Cortex of kidney (tissue), 1 donor: ENCODE measurements at places on chromosomes 6 and 20.

- DNase-seq = no peak
Measured at GRCh38 chr6:111573131-111573883, 32.4 kb downstream of the TRAF3IP2 start.

GRCh38 chr20:54044156-54044555 lies 26.2 kb downstream of the BCAS1 start:
- DNase-seq = no peak

DNA sequence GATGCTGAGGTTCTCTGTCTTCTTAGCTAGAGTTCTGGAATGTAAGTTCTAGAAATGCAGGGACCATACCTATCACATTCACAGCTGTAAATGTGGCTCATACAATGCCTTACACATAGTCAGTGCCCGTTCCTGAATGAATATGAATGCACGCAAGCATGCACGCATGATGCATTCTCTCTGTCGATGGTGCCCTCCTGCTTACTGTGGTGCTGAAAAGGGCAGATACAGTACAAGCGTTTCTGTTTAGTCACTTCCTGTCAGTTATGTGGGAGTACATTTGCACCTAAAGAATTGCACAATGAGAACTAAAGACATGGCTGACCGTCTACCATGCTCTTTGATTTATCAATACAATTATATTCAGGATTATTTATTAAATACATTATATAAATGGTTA lies 152.2 kb upstream of the SOX4 start:
- DNase-seq = no peak

GRCh38 chr6:18515767-18516166 lies 128.6 kb downstream of the RNF144B start:
- no peak for DNase-seq
